ENCODE measurements at places on chromosomes 7 and 10.

GRCh38 chr10:88890681-88891381, 10.8 kb downstream of the STAMBPL1 start:
- DNase-seq: no peak

GRCh38 chr10:11112718-11113117, 95.0 kb downstream of the CELF2 start:
- DNase-seq: no peak

DNA sequence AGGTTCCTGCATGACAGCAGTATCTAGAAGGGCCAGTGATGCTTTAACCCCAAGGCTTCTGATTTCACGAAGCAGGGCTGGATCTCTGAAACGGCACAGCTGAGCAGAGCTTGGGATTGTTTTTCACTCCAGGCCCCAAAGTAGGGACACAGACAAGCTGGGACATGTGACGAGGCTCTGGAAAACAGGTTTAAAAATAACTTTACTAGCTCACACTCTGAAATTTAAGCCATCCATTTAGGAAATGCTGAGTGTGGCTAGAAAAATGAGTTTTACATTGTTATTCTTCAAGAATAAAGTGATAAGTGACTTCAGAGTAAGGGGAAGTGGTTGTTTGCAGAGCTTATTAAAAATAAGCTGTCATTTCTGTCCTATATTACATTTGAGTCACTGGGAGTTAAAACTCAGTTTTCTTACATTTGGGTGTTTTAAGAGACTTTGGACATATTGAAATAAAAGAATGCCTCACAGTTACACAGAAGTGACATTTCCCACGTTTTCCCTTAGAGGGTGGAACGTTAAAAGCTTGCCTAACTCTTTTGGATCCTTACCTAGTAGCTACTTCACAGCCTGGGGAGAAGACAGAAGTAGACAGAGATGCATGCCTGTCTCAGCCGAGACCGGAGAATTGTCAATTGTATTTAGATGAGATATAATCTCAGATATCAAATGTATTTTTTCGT, 107.8 kb downstream of the GALNT17 start:
- DNase-seq: no peak

DNA sequence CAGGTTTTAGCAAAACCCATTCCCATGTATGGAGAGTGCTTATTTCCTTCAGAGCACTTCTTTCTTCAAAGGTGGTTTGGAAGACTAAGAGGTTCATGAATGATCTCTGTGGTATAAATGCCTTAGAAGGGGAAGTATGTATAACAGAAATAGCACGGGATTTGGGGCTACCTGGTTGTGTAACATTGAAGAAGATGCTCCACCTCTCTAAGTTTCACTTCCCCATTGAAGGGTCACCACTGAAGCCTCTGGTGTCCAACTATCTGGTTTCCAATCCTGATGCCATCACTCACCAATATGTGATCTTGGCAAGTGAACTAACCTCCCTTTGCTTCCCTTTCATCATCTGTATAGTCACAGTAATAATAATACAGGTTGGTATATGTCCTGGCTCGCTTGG, 37.2 kb downstream of the CYCS start:
- DNase-seq: no peak

DNA sequence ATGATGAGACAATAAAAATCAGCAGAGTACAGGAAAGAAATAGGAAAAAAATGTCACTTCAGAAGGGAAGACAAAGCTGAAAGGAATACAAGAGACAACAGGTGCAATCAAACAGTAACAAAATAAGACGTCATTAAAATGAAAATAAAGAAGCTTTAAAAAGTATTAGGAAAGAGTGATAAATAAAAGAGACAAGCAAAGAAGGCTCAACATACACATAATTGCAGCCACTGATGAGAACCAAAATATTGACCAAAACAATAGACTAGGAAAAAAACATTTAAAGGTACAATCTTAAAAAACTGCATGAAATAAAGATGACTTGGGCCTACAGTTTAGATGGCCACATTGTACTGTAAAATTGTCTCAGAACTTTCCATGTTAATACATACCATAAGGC, 160.5 kb upstream of the MINDY3 start:
- DNase-seq: no peak

- no peak for DNase-seq
Observed at GRCh38 chr10:94725871-94726270, 36.6 kb upstream of the CYP2C19 start.

DNA sequence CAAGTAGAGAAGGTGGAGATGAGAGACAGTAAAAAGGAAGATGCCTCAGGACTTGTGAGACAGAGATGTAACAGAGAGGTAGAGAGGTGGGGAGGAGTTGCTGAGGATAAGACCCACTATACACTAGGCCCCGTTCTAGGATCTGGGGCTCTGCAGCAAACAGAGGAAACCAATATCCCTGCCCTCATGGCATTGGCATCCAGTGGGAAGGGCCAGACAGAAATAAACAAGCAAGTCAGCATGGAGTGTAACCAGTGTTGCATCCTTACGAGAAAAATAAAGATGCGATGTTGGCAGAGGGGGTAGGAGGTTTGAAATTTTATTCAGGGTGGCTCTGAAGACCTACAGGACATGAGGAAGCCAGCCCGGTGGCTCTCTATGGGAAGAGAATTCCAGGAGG, 22.0 kb upstream of the EEPD1 start:
- DNase-seq: no peak

DNA sequence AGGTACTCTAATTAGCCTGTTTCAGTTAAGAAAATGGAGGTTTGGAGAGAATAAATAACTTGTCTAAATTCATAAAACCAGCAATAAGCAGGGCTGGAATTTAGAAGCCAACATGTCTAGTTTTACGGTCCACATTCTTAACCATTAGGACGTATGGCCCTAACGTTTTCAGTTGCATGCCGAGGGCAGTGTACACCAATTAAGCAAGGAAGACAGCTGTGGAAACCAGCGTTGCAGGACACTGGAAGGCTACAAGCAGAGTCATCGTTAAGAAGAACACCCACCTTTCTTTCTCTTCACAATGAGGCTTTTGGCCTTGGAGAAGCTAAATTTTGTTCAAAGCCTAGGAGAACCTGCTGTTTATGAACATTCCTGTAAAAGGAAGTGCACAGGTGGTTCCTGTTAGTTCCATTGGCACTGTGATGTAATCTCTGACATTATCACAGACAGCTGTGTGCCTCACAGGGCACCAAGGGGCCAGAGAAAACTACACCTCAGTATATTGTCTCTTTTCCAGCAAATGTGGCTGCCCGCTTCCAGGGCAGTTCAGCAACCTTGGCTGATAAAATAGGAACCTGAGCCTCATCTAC, 21.0 kb downstream of the MPP7 start:
- DNase-seq: no peak

GRCh38 chr7:2936891-2937580, 92.9 kb upstream of the GNA12 start:
- DNase-seq: no peak

DNA sequence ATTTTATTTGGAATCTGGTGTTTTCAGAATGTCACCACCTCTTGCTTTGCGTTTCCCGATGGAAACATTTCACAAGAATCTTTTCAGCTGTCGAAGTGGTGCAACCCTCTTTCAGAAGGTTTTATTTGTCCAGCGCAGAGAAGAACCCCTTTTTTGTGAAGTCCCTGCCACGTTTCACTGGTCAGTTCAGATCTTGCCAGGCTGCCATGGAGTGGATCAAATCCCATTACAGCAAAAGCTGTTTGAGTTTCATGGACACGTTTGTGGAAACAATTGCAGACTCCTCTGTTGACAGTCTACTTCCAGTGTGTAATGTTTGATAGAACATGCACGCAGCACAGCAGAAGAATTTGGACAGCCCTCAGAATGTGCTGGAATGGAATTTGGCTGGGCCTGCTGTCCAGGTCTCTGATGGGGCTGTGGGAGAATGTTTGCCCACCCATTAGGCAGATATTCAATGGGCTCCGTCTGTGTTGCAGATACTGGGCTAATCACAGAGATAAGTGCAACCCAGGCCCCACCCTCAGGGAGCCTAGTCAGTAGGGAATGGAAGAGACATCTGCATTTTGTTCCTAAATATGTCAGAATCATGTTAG, 143.2 kb downstream of the GRK5 start:
- no peak for DNase-seq

DNA sequence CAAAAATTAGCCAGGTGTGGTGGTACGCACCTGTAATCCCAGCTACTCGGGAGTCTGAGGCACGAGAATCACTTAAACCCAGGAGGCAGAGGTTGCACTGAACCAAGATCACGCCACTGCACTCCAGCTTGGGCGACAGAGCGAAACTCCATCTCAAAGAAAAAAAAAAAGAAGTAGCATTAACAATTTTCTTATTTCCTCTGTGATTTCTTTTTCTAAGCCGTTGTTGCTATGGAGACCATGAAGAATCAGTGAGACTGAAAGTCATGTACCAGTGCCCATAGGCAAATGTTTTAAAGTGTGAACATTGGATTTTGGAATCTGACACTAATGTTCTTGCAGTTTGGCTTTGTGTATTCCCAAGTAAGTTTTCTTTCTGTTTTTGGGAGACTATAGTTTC, 18.4 kb upstream of the MAP3K8 start:
- no peak for DNase-seq

DNA sequence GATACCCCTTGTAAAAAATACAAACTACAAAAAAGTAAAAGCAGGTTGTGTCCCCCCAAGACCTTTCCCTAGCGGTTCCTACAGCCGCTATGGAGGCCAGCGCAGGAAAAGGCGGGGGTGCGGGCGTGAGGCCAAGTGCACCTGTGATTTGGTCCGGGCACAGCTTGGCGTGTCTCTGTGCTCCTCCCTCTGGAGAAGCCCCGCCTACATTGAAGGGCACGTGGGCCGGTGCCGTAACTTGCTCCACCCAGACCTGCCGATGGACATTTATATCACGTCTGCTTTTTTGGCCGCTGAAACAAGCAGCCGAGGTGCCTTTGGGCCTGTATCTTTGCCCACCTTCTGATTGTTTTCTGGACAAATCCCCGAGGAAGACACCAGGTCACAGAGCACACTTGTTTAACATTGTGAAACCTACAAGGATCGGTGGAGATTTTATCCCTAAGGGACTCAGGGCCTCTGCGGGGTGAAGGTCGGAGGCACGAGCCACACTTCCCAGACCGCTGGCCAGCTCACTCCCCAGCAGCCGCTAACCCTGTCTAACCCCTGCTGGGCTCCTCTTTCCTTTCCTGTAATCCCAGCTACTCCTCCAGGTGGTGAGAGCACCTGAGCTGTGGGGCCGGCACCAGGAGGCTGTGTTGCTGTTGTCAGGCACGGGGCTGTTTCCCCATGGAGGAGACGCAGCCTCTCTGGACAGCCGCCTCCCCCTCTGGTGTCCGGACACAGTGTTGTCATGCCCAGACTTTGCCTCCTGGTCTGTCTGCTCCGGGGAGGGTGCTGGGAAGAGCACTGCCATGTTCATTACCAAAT, 18.8 kb upstream of the INPP5A start:
- DNase-seq: no peak

DNA sequence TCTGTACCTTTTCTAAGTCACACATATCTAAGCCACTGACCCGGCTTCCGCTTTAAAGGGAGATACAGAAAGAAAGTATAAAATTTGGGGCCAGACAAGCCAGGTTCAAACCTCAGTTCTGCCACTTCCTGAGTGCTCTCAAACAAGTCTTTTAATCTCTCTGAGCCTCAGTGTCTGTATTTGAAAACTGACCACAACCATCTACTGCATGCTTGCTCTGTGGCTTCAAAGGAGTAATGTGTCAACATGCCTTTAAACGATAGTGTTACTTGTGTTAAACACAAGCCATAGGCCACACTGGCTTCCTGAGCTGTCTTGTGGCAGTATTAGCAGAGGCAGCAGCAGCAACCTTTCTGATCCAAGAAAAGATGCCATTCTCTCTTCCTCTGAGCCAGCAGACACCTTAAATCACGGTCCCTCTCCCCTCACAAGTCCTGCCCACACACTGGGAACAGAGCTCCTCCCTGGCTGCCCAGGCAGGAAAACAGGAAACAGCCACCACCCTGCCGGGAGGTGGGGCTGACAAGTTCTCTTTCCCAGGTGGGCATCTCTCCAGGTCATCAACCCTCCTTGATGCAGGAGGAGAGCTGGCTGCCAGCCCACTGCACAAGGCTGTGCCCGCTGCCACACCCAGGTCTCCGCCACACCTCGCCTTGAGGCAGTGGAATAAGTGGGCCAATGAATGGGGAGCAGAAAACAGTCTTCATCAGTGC, 10.7 kb downstream of the HIP1 start:
- DNase-seq: no peak

GRCh38 chr10:110226926-110227641, 19.7 kb downstream of the MXI1 start:
- DNase-seq: no peak

GRCh38 chr7:147199868-147200267, 1083.3 kb downstream of the CNTNAP2 start:
- DNase-seq: no peak

GRCh38 chr10:71478813-71479365, 82.2 kb downstream of the CDH23 start:
- DNase-seq: no peak

GRCh38 chr7:33882950-33883670, 22.2 kb upstream of the BMPER start:
- no peak for DNase-seq

- no peak for DNase-seq
Observed at GRCh38 chr10:107687701-107688100, 523.2 kb upstream of the SORCS1 start.

DNA sequence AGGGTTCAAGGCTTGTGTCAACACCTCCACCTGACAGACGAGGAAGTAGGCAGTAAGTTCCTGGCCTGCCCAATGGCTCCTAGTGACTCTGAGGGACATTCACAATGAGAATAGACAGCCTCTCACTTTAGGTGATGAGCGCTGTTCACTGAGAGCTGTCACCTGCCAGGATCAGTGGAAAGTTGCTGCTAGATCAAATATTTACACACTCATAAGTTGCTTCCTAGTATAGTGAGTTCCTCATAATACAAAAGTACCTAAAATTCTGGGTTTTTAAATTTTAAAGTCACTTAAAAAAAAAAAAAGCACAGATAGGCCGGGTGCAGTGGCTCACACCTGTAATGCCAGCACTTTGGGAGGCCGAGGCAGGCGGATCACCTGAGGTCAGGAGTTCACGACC, 320.8 kb downstream of the PRPF18 start:
- no peak for DNase-seq

- DNase-seq: no peak
Observed at GRCh38 chr7:66768865-66769832, 28.6 kb downstream of the RABGEF1 start.

- DNase-seq: no peak
Observed at GRCh38 chr10:116555880-116556279, 10.1 kb downstream of the PNLIP start.

DNA sequence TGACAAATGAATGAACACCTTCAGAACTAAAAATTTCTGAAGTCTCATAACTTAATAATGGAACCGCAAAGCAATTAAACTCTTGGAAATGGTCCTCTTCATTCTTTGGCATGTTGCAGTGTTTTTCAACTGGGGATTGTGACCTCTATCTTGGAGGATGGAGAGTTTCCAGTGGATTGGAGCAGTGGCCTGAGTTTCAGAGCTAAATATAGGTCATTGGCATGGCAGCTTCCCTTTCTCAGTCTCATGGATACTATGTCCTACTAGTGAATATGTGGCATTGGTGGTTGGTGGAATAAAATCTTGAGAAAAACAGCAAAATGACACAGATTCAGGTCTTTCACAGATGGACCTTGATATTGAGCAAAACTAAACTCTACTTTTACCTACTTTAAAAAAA, 24.1 kb upstream of the EPC1 start:
- no peak for DNase-seq

- no peak for DNase-seq
Observed at GRCh38 chr7:107007007-107007891, 37.3 kb upstream of the PRKAR2B start.

All from cerebellar nuclear complex (tissue), 1 donor.